Midbrain (tissue), 1 donor: ENCODE measurements at places on chromosomes 6 and 20.
A peak's percentile ranks its signal among the peaks of the same experiment; 100 is the strongest.

DNA sequence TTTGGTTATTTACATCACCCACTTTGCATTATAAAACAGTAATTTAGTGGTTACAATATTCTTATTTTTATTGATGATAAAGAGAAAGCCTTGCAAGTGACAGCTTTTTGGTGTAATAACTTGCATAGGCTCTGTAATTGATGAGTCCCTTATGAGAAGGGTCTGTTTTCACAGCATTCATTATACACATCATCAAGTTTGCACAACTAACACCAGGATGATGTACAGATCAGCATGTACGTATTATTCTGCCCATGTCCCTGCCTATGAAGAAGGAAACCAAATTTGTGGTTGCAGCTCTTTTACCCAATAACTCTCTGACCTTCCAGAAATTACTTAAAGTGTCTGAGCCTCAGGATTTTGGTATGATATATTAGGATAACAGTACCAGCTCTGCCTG is 59.2 kb downstream of the CLVS2 start:
- DNase-seq, result no peak

GRCh38 chr6:56751604-56752003 is 108.9 kb upstream of the DST start:
- no peak for DNase-seq

DNA sequence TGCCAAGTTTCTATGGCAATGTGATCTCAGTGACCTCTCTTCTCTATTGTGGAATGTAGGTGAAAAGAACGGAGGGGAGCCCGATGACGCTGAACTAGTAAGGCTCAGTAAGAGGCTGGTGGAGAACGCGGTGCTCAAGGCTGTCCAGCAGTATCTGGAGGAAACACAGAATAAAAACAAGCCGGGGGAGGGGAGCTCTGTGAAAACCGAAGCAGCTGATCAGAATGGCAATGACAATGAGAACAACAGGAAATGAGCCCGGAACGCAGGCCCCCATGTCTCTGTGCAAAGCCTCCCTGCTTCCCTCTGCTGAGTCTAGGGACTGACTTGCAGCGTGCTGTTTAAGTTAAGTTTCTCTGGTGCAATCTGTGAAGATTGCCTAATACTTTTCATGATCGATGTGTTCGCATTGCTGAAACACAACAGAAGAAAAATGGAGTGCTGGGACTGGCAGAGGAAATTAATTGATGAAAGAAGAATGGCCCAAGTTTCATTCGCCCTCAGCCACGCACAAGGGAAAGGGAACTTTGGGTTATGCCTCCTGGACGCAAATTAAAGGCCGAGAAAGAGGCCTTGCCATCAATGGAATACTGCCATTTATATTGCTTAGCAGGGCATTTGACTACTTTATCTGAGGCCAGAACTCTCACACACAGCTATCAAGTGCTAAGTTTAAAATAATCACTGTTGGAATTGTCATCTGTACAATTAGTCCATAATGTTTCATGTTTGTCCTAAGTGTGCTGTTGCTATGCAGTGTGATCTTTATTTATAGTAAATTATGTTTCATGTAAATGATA is 146.4 kb downstream of the AKAP7 start:
- DNase-seq, result peak; percentile 66

GRCh38 chr6:72787391-72788031 is 165.6 kb downstream of the KCNQ5 start:
- no peak for DNase-seq

- no peak for DNase-seq
These were observed 437.8 kb downstream of the UTRN start for GRCh38 chr6:144722925-144723324.

DNA sequence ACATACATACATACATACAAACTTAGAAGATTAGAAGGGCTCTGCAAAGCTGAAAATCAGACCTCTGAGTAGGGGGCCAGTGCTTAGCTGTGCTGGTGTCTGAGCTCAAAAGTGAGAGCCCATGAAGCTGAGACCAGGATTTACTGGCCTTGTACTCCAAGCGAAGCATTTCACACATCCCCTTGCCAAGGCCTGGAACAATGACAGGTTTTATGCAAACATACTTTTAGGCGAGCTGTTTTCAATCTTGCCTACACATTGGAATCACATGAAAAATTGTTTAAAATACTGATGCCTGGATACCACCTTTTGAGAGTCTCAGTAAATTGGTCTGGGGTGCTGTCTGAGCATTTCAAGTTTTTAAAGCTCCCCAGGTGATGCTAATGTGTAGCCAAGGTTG is 80.9 kb upstream of the SRSF6 start:
- DNase-seq, result no peak

GRCh38 chr6:28597217-28597835 is 71.6 kb downstream of the GPX5 start:
- DNase-seq, result no peak

DNA sequence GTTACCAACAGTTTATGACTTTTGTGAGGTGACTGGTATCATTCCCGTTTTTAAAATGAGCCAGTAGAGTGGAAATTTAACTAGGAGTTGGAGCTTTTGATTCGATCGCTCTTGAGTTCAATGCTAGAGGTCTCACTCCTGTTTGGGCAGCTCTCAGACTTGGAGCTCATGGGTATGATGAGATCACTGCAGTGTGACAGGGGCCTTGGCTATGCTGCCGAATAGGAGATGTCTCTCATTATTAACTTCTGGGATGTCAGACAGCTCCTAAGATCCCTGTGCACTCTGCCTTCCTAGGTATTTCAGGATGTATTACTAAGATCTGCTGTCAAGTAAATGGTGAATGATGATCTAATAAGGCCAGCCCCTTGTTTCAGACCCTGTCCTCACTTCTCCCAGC is 20.4 kb downstream of the AKAP12 start:
- no peak for DNase-seq

GRCh38 chr6:159203304-159204005 is 34.3 kb downstream of the FNDC1 start:
- no peak for DNase-seq

- no peak for DNase-seq
These were observed 133.0 kb downstream of the CD83 start for GRCh38 chr6:14250573-14250972.

DNA sequence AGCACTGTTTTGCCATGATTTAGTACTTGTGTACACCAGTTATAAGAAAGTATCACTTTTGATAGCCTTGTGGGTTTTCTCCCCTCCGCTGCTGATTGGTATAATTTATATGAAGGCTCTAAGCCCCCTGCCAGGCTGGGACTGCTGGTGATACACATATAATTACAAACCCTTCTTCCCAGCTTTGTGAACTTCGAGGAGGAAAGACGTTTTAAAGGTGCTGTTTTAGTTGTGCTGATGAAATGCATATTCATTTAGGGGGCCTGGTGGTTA is 246.2 kb downstream of the TAF4 start:
- DNase-seq, result no peak

DNA sequence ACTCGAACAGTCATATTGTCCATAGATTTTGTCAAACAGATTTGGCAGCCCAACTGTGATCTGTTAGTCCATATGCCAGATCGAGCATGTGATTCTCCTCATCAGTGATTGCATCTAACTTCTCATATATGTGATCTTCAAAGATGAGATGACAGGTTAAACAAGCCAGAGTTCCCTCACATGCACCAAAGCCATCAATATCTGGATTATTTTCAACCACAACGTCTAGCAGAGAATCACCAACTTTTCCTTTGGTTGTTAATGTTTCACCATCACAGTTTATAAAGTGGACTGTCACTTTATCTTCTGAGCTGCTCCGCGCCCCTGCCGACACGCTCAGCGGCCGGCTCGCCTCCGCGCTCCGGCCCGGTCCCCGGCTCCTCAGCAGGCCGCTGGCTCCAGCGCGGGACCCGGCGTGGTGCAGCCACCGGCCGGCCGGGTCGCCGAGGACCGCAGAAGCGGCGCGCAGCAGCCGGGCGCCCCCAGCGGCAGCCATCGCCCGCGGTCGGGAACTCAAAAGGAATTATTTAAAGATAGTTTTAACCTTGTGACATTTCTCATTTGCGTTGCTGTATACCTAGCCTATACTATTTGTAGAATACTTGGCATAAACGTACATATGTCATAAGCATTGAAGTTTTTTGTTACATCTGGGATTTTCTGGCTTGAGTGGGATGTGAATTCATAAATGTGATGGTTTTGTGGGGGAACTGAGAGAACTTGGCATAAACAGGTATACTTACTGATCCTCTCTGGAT is 40.1 kb upstream of the DYNLRB1 start:
- DNase-seq, result peak; percentile 50

DNA sequence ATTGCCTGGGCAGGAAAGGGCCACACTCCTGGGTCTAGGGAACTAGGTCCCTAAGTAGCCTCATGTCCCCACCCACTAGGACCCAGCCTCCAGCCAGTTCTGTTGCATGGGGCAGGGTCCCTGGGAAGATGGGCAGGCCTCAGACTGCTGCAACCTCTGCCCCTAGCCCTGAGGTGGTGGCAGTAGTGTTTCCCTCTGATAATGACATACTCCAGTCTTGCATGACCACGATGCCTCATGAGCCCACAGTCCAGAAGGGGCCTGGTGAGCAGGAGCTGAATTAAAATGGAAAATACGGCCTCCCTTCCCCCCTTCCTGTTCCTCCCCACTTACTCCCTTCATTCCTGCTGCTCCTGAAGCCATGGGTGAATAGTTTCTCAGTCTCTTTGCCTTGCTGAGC is 36.0 kb upstream of the SCRT2 start:
- DNase-seq, result no peak

GRCh38 chr20:57985278-57985677 is 243.2 kb downstream of the ANKRD60 start:
- no peak for DNase-seq

DNA sequence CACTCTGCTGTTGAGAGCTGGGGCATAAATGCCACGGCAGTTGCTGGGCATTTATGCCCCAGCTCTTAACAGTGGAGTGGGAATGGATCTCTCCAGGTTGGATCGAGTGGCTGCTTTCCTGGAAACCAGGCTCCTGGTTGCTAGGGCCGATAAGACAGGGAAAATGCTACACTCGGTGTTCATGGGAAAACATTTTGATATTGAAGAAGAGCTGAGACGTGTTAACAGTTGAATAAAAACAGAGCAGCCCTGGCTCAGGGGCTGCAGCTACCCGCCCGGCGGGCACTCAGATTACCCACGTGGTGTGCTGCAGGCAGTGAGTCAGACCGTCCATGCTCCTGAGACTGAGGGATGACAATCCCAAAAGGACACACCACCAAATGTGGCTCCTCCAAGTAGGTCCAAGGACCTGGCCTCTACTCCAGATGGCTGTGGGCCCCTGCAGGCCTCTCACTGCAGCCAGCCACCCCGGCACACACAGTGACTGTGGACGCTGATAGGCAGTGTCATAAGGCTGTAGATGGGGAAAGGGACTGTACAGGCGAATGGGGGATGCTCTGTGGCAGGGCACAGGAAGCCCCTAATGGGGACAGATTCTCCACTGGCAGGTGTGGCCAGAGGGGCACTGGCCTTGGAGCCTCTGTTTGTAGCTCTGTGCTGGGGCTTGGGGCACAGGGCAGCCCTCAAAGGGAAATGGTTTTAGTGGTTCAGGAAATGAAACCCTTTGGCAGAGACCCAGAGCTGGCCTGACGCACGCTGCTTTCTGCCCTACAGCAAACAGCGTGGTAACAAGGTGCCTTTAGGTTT is 237.8 kb downstream of the LY86 start:
- no peak for DNase-seq

DNA sequence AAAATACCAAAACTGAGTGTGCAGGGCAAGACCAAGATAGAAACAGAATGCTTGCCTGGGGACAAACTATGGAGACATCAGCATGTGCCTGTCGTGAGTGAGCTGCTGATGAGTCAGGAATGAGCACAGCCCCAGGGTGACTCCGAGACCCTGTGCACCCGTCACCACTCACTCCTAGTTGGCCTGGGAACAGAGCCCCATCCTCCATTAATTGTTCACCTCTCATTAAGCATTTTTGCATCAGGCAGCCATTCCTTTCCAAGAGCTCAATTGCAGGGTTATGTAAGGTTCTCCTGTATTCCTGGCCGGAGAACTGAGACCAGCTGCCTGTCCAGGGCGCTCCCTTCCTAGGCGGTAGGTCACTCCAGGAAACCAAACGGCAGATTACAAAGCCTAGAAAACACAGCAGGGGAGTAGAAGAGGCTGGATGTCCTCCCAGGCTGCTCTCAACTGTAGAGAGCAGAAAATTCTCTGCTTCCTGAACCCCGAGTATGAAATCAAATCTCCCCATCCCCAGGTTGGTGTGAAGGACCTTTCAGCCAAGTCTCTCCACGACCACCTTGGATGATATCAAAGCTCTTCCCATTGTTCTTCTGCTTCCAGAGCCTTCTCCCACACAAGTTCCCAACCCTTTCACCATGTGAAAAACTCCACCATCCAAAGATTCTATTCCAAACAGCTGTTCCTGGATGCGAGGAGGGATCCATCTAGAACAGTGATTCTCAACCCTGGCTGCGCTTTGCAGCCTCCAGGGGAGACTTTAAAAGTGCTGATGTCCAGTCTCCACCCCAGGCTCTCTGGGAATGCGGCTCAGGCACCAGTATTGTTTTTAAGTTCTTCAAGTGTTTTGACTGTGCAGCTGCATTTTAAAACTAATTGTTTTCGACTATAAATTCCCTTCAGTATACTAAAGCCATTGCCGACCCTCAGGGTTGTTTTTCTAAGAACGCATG is 532.6 kb upstream of the JARID2 start:
- no peak for DNase-seq

GRCh38 chr6:52754443-52754842 is 8.8 kb downstream of the GSTA2 start:
- no peak for DNase-seq

GRCh38 chr20:25669826-25670422 is 26.7 kb downstream of the ZNF337 start:
- no peak for DNase-seq

DNA sequence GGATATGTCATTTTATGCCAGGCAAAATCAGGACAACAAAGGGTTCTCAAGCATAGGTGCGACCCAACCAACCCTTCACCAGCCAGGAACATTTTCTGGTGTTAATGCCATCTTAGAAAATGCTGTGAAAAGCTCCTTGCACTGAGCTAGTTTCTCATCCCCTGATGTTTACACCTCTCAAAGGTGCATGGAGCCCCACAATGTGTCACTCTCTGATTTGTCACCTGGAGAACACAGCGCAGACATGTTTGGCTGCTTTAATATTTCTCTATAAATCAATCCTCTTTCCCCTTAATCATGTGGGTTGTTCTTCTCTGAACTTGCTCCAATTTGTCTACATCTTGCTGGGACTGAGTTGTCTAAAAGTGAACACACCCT is 244.3 kb downstream of the TSHZ2 start:
- DNase-seq, result no peak
